ENCODE measurements at places on chromosomes 4 and X. TPM values are rescaled to one million over a fixed set of nuclear protein-coding genes. Genes with fewer than 3 reads are reported as not detected.

CCSER1 gene
- total RNA-seq = 1.1 TPM

MAGEC1 gene
- total RNA-seq = not detected

USP51 gene
- 0.67 TPM for total RNA-seq

USP9X gene
- 109 TPM for total RNA-seq

Measured in NCI-H460 (cell line).